Thyroid gland (tissue), 4 donors: ENCODE measurements at places on chromosomes 7 and 10. TPM values are rescaled to one million over a fixed set of nuclear protein-coding genes. Genes with fewer than 3 reads are reported as not detected.

DNA sequence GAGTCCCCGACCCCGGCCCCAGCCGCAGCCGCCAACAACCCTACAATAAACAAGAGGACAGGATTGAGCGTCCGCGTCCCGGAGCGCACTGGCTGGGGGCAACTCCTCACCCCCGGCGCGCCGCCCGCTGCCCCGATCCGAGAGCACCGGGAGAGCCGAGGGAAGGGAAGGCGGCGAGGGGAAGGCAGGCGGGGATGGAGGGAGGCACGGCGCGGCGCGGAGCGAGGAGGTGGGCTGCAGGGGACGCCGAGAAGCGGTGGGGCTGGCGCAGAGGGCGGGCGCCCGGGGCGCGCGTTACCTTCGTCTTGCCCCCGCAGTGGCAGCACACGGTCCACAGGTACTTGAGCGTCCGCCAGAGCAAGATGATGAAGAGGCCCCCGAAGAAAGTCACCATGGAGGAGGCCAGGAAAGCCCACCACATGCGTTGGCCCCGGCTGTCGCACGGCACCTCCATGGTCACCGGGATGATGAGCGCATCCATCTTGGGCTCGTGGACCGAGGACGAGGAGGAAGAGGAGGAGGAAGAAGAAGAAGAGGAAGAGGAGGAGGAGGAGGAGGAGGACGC lies 559 bp downstream of the KCNMA1 start:
- no peak for DNase-seq

DNA sequence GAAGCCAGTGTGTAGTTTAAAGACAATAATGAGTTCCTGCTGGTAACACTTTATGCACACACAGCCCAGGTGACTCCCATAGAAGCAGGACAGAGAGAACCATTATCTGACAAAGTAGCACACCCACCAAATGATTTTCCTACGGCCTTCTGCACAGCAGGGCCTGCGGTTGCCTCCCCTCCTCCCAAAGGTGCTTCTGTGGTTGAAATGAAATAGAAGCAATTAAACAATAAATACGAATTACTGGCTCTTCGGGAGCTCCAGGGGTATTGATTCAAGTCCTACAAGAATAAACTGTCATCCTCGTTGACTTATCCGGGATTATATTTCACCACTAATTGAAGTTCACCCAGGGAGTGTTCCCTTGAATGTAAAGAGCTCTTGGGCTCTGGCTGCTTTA lies 172.1 kb downstream of the ACTR3B start:
- DNase-seq, result no peak

DNA sequence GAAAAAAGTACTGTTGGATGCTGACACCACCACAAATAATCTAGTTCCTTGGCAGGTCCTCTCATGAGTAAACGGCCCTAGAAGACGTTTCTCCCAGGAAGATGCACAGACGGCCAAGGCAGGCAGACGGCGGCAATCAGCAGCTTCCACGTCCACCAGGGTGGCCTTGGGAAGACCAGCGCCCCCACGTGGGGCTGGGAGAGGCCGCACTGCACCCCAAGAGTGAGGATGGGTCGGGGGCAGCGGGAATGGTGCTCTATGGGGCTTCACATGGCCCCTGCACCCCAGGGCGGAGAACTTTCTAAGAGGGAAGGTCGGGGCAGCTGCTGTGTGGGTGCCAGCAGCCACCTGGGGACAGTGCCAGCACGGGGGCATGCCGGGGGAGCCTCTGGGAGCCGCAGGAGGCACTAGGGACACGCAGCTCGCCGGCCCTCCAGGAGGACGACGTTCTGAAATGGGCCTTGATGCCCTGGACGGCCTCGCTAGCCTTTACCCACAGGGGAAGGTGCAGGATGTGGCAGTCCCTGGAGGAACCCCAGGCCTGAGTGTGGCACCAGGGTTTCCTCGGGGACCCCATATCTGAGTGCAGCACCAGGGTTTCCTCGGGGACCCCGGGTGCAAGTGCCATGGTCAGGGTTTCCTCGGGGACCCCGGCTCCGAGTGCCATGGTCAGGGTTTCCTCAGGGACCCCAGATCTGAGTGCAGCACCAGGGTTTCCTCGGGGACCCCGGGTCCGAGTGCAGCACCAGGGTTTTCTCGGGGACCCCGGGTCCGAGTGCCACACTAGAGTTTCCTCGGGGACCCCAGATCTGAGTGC lies 539.9 kb downstream of the DNAJB6 start:
- DNase-seq, result no peak

DNA sequence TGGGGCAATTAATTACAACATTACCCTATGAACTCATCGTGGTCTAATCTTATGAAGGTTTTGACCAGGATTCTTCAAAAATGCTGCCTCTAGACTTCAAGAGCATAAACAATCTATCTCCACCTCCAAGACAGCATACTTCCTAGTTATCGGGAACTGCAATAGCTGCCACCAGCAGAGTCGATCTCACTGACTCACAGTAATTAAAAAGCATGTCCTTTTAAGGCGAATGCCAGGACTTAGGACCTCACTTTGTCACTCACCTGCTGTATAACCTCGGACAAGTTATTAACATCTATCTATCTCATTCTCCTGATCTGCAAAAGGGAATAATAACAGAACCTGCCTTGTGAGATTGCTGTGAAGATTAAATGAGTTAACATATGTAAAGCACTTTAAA lies 666.0 kb upstream of the COBL start:
- no peak for DNase-seq

DNA sequence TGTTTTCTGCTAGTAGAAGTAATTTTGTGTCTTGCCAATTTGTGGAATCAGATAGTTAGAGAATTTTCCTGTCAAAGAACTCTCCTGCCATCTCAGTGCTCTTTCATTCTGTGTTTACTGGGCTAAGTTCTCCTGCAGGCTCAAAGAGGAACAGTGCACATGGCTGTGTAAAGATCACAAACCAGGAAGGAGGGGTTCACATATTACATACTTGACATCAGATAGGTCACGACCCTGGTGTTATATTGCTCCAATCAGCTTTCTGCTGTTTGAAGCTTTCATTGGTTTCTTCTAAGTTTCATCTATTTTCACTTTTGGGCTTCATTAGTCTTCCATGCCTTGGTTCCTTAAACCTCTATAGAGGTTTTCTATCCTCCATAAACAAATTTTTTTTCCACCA lies 13.5 kb upstream of the ELMO1 start:
- DNase-seq, result no peak

GRCh38 chr10:53808677-53809372 lies 992.2 kb downstream of the PCDH15 start:
- peak; percentile 3 for DNase-seq

GRCh38 chr10:8225187-8225586 lies 170.7 kb downstream of the GATA3 start:
- DNase-seq, result no peak

DNA sequence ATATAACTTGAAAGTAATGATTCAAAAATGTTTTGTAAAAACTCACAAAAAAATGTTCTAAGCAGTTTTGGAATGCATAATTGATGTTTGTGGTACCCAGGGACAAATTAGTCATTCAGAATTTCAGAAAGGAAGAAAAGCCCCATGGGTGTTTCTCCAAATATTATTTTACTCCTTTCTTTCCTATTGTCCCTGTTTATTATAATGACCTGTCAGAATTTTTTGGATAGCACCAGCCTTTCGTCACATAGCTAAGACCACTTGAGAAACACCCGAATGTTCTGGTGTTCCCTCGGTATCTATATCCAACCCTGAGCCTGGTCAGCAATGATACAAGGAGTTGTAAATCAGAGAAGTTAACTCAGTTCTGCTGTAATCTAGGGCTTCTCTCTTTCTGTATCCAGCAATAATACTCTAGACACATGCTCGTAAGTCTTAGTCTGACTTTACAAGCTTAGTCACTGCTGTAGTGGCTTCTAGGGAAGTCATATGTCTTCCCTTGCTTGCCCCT lies 64.8 kb upstream of the MEOX2 start:
- no peak for DNase-seq

- DNase-seq, result no peak
Measured at GRCh38 chr7:39811161-39811614, 138.9 kb upstream of the CDK13 start.

- DNase-seq, result no peak
Measured at GRCh38 chr7:47043304-47043703, 538.6 kb downstream of the TNS3 start.

GRCh38 chr10:32953277-32953927 lies 4.6 kb downstream of the ITGB1 start:
- DNase-seq, result no peak

DNA sequence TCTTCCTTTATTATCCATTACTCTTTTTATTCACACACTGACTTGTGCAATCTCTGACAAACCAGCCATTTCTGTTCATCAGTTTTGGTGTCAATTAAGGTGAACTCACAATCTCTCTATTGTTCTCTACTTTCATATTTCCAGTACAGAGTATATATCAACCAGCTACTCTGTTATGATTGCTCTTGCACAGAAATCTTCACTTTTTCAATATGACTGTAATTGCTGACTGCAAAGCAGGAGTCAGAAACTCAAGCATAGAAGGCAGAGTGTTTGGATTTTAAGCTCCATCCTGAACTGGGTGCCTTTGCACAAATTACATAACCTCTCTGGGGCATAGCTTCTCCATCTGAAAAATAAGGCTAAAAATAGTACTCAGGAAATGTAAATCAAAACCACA lies 1042.0 kb downstream of the GRM8 start:
- no peak for DNase-seq

- DNase-seq, result peak; percentile 0
Measured at GRCh38 chr7:1845536-1846311, 175.6 kb downstream of the ELFN1 start.

- DNase-seq, result no peak
Measured at GRCh38 chr7:128066395-128066794, 35.2 kb upstream of the LRRC4 start.

DNA sequence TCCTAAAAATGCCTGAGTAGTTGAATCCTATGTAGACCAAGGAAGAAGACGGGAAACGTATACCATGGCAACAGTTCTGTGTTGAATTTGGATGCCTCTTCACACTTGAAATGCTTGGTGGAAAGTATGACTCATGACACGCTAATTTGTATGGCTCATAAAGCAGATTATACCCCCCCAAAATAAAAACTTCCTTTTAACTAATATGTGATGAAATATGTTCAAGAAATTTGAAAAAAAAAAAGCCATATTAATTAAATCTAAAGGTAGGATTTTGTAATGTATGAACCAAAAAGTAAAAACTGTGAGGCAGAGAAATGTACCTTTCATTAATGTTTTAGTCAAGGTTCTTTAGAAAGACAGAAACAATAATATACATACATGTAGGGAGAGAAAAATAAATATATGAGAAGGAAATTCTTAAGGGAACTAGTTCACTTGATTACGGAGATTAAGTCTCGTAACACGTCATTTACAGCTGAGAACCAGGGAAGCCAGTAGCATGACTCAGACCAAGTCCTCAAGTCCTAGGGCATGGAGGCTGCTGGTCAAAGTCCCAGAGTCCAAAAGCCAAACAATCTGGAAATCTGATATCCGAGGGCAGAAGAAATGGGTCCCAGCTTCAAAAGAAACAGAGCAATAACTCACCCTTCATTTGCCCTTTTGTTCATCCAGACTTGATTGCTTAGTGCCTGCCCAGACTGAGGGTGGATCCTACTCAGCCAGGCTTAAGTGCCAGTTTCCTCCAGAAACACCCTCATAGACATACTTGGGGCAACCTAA lies 485.1 kb downstream of the SEMA3D start:
- no peak for DNase-seq

DNA sequence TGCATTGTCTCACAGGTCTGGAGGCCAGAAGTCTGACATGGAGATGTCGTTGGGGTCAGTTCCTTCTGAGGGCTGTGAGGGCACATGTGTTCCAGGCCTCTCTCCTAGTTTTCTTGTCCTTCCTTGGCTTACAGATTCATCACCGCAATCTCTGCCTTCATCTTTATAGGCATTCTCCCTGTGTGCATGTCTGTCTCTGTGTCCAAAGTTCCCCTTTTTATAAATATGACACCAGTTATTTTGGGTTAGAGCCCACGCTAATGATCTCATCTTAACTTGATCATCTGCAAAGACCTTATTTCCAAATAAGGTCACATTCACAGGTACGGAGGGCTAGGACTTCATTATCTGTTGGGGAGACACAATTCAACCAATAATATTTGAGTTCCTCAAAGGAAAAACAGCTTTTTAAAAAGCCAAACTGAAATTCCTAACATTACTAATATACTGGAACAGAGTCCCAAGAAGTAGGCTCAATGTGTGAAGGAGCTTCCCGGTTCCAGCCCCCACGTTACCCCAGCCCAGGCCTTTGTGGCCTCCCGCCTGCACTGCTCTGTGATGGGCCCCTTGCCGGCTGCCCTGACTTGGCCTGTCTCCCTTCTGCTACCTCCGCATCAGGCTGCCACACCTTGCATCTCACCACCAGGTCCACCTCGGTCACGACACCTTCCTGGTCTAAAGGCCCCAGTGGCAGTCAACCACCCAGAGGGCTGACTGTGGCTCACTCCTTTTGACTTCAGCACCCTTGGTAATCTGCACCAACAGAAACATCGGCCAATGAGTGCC lies 142.7 kb downstream of the KCNMA1 start:
- DNase-seq, result no peak

GRCh38 chr7:132577206-132578049 lies 1.2 kb upstream of the PLXNA4 start:
- peak; percentile 74 for DNase-seq

- no peak for DNase-seq
Measured at GRCh38 chr10:9992661-9993060, 1025.0 kb upstream of the CELF2 start.

GRCh38 chr10:87092861-87093631 lies 1.6 kb downstream of the GLUD1 start:
- peak; percentile 32 for DNase-seq

GRCh38 chr10:118753331-118754228 lies 1.2 kb downstream of the CACUL1 start:
- DNase-seq, result no peak

- no peak for DNase-seq
Measured at GRCh38 chr7:111363099-111363498, 199.2 kb downstream of the IMMP2L start.

DNA sequence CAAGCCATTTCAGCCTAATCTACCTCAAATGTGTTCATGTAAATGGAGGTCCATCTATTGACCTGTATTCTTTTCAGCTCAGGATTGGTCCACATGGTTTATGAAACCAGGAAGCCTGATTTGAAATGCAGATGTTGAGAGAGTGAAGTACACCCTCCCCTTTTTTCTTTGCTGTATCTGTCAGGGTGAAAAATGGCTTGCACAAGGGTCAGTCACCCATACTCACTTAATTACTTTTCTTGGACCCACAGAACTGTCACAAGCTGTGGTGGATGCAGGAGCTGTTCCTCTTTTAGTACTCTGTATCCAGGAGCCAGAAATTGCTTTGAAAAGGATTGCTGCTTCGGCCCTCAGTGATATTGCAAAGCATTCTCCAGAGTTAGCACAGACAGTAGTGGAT lies 41.2 kb downstream of the SPAG6 start:
- no peak for DNase-seq

- DNase-seq, result no peak
Measured at GRCh38 chr7:143492799-143493739, 15.4 kb downstream of the TAS2R41 start.

The SFRP4 gene
- total RNA-seq, result 15.9 TPM

The LRRC17 gene
- 3.4 TPM for total RNA-seq

The ITIH2 gene
- not detected for total RNA-seq

The SLC26A5 gene
- total RNA-seq, result 4.0 TPM

The RP9 gene
- 13.6 TPM for total RNA-seq

The OPN4 gene
- total RNA-seq, result not detected

The HOGA1 gene
- total RNA-seq, result 0.67 TPM

The EN2 gene
- 0.22 TPM for total RNA-seq

The AKR1C8 gene
- total RNA-seq, result not detected

The NUDT13 gene
- total RNA-seq, result 3.4 TPM

The ZC3HAV1L gene
- 44.5 TPM for total RNA-seq

The FKBP9 gene
- 134 TPM for total RNA-seq

The MDFIC gene
- 50.3 TPM for total RNA-seq

The PRKAR2B gene
- 6.2 TPM for total RNA-seq

The CCAR1 gene
- total RNA-seq, result 71.2 TPM

The FANK1 gene
- total RNA-seq, result 10.9 TPM
